ENCODE measurements at places on chromosomes 12 and 14.

GRCh38 chr12:6570264-6570887, 2.3 kb upstream of the NOP2 start:
- DNase-seq: peak; percentile 15

GRCh38 chr12:115273456-115273855, 589.5 kb upstream of the TBX3 start:
- DNase-seq: no peak

GRCh38 chr12:104220931-104221330, 5.4 kb downstream of the TXNRD1 start:
- no peak for DNase-seq

GRCh38 chr12:132079695-132080094, 64.4 kb downstream of the DDX51 start:
- no peak for DNase-seq

GRCh38 chr12:93663006-93663728, 14.0 kb upstream of the CRADD start:
- DNase-seq: no peak

GRCh38 chr12:69613351-69613750, 2.6 kb upstream of the LRRC10 start:
- DNase-seq: no peak

GRCh38 chr12:81401241-81401640, 323.4 kb downstream of the ACSS3 start:
- DNase-seq: no peak

DNA sequence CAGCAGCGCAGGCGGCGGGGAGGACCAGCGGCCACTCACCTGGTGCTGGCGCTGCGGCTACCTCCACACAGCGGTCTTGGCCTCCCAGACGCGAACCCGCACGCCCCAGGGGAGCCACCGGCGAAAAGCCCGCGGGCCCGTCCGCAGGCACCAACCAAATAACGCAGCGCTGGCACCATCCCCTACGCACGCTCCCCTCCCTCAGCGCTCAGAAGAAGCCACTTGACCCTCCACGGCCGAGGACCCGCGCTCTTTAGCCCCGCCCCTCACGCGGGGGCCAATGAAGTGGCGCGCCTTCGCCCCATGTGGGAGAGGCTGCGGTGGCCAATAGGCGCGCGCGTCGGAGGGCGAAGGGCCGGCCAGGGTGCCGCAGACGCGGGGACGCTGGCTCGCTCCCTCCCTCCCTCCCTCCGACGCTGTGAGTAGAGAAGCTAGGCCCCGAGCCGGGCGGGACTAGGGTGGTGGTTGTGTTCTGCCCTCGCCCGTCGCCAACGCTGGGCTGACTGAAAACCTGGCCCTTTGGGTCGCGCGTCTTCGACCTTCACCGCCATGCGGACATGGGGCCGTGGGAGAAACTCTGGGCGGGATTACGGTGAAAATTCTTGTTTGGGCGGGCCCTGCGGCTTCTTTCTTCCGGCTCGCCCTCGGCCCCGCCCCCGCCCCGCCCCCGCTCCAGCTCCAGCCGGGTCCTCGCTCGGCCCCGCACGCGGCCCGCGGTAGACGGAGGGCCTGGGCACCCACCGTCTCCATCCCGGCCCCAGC, at the start of the genes DMAC2L and L2HGDH:
Gene DMAC2L, plus strand, starts transcription at position 353 of the 762 bp plus-strand sequence. CDS start 9,164 bp downstream, outside the sequence.
Gene L2HGDH, minus strand, starts transcription at position 258 of the 762 bp plus-strand sequence. Its CDS starts 79 bp downstream, at position 179.
- peak; percentile 95 for DNase-seq

- DNase-seq: no peak
These were observed 121.8 kb upstream of the PLXNC1 start for GRCh38 chr12:94026596-94026995.

DNA sequence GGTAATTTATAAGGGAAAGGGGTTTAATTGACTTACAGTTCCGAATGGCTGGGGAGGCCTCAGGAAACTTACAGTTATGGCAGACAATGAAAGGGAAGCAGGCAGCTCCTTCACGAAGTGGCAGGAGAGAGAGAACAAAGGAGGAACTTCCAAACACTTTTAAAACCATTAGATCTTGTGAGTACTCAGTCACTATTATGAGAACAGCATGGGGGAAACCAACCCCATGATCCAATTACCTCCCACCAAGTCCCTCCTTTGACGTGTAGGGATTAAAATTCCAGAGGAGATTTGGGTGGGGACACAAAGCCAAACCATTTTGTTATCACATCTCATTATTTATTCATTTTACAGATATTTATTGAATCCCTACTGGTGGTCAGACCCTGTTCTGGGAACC, 822.8 kb downstream of the GALC start:
- no peak for DNase-seq

DNA sequence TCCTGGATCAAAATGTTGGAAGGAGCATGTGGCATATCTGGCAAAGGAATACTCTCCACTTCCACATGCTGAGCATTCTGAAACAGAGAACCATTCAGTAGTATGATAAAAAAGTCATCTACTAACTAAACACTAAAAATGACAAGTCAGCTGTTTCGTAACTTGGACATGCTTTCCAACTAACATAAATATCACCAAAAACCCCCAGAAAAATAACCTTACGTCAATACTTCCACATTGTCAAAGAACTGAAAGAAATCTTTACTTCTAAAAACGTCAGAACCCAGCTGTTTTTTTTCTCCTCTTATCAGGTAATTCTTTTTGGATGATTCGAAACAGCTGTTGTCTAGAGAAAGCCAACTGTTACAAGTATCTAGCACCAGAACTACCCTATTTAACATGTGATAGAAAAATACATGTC, 8.2 kb downstream of the WBP11 start:
- no peak for DNase-seq

DNA sequence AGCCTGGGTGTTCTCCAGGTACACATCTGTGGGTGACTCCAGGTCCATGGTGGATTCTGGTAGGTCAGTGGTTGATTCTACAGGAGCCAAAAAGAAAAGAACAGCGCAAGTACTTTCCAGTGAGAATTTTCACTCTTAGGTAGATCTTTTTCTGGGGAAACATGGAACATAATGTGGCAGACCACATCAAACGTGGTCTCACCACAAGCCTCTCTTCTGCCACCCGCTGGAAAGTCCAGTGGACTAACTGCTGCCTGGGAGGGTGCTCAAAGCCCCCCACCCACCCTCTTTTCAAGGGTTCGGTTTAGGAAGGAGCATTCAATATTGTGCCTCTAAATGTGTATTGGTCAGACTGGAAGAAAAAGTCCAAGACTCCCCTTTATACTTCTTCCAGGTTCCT, 36.1 kb upstream of the PRB2 start:
- no peak for DNase-seq

GRCh38 chr12:70695361-70696023, 58.3 kb upstream of the PTPRB start:
- DNase-seq: no peak

DNA sequence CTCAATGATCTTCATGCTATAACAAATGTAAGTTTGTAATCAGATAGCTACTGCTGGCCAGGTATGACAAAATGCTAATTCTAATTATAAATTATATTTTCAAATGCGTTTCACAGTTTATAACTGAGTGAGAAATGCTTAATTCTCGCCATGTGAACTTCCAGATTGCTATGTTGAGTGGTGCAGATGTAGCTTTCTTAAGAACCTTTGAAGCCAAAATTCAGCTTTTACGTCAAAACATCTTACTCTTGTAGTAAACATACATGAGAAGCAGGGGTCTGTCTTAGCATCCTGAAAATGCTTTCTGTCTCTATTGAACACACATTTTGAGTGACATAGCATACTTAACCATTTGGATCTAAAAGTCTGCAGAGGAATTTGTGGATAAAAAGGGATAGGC, 176.5 kb upstream of the PRICKLE1 start:
- no peak for DNase-seq

- DNase-seq: no peak
These were observed 131.8 kb upstream of the EEA1 start for GRCh38 chr12:93060666-93061472.

DNA sequence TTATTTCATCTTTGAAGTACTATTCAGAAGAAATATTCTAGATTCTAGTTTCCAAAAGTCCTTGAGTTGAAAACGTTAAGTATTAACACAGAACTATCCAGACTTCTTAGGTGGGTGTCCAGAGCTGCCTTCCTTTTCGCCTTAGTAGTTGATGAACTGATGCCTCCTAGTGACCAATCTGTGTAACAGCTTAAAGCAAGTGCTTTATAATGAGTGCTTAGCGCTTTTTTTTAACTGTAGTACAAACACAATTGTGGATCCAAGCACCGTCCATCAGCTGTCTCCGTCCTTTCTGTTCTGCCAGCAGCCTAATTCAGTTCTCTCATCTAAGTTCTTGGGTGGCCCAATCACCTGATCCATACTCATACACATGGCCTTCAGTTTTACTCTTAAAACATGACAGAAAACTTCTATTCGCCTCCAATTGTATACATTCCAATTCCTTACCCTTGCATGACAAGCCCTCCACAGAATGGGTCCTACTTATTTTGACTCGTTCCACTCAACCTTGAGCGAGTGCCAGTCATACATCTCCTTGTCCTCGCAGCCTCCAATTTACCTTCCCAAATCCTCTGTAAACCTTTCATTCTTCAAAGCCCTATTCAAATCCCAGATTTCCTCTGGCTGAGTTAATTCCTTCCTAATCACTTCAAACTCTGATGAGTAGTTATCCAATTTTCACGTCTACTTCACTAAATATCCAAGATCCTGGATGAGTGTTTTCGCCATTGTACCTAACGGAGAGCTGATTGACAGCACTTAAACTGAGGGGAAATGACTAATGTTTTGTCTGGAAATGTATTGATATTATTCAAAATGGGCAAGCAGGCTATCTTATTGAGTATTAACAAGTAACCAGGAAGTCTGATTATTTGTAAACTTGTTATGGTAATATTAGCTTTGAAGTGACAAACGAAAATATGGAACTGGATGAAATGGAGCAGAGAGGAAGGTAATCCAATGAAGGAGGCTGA, 5.8 kb upstream of the PHLDA1 start:
- peak; percentile 63 for DNase-seq

DNA sequence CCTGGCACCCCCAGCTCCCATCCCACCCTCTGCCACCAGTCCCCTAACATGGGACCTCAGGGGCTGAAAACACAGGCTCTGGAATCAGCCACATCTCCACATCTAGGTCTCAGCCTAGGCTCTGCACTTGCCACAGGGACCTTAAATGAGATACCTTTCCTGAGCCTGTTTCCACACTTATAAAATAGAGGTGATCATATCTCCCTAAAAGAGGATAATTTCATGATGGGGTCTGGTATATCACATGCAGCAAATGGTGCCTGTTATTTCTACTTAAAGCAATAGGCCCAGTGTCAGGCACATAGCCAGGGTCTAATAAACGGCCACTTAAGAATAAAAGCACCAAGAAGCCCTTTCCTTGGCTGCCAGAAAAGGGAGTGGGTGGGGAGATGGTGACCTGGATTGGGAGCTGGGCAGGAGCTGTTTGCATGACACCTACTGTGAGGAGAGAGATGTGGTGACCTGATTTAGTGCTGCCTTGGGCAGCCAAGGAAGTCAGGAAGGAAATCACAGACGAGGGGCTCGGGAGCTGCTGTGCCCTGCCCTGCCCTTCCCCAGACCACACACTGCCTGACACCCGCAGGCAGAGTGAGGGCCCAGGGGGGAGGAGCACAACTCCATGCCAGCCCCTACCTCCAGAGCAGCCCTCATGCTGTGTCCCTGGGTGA, 71.2 kb downstream of the IRF2BPL start:
- DNase-seq: peak; percentile 39

GRCh38 chr12:69055706-69056105, 122.7 kb upstream of the CPM start:
- DNase-seq: no peak

- DNase-seq: no peak
These were observed 4.2 kb downstream of the GSG1 start for GRCh38 chr12:13099066-13099843.

- peak; percentile 58 for DNase-seq
These were observed 199.5 kb upstream of the CAND1 start for GRCh38 chr12:67069451-67070306.

- DNase-seq: no peak
These were observed 24.0 kb upstream of the EVL start for GRCh38 chr14:100041271-100041670.

All from COR-L47 (cell line).